NCI-H2171 (cell line): ENCODE measurements at places on chromosomes 7 and 10.
A peak's percentile ranks its signal among the peaks of the same experiment; 100 is the strongest.

- no peak for DNase-seq
Measured at GRCh38 chr7:151237244-151238189, 5.2 kb downstream of the CHPF2 start.

DNA sequence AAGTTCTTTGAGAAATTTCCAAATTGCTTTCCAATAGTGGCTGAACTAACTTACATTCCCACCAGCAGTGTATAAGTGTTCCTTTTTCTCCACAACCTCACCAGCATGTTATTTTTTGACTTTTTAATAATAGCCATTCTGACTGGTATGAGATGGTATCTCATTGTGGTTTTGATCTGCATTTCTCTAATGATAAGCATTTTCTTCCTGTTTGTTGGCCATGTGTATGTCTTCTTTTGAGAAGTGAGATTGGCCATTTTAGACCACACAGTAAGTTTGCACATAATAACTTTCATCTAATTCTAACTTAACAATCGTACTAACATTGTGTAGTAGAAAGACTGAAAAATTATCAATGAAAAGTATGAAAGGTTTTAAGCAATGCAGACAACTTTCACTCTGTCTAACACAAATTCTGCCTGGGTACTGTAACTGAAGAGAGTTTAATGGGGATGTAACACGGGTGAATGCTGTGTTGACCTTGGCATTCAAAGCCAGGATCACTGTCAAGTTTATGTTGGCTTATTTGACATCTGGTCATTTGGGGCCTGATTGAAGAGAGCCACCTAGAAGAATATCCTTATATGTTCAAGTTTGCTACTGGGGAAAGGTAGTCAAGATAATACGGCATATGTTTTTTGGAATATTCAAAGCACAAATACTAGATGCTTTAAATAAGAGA, 50.4 kb downstream of the FAM171A1 start:
- DNase-seq, result no peak

GRCh38 chr10:88316292-88316861, 266.7 kb downstream of the RNLS start:
- DNase-seq, result no peak

- no peak for DNase-seq
Measured at GRCh38 chr10:117980216-117980615, 66.5 kb downstream of the RAB11FIP2 start.

GRCh38 chr10:16030562-16030961, 170.3 kb upstream of the MINDY3 start:
- DNase-seq, result no peak

DNA sequence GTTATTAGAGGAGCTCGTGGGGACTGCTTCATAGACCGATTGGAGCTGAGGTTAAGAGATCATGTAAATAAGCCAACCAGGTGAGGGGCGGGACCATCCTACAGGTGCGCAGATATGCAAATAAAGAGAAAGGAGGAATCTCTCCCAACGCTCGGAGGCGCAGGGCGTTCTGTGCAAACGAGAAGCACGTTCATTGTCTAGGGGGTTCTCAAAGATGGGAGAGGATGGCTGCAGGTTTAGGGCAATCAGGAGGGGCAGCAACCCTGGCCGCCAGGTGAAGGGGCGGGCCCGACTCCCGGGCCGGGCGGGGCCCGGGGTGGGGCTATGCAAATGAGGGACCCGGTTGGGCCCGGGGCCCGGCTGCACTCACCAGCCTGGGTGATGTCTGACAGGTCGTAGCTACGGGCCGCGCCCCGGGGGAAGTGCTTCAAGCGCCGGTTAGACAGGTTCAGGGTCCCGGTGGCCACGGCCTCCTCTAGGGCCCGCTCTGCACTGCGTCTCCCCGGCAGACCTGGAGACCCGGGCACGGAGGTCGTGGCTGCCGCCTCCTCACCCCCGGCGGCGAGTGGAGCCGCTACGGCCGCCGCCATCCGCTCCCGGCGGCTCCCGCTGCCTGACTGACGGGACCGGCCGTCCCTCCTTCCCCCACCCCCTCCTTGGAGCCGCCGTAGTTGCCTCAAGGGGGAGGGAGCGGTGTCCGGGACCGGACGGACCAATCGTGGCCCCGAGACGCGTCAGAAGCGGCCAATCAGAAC, at the start of gene LRCH4:
TSS of gene LRCH4 (minus strand) at position 619 of the 755 bp plus-strand sequence. CDS start at position 590, 29 bp downstream.
- DNase-seq, result peak; percentile 47

GRCh38 chr10:119780879-119781480, 55.1 kb downstream of the INPP5F start:
- no peak for DNase-seq

- no peak for DNase-seq
Measured at GRCh38 chr10:67049988-67050387, 124.2 kb downstream of the LRRTM3 start.

- DNase-seq, result no peak
Measured at GRCh38 chr10:88080213-88080612, 216.8 kb downstream of the PTEN start.

- peak; percentile 9 for DNase-seq
Measured at GRCh38 chr10:12839941-12840611, 161.4 kb downstream of the CCDC3 start.

DNA sequence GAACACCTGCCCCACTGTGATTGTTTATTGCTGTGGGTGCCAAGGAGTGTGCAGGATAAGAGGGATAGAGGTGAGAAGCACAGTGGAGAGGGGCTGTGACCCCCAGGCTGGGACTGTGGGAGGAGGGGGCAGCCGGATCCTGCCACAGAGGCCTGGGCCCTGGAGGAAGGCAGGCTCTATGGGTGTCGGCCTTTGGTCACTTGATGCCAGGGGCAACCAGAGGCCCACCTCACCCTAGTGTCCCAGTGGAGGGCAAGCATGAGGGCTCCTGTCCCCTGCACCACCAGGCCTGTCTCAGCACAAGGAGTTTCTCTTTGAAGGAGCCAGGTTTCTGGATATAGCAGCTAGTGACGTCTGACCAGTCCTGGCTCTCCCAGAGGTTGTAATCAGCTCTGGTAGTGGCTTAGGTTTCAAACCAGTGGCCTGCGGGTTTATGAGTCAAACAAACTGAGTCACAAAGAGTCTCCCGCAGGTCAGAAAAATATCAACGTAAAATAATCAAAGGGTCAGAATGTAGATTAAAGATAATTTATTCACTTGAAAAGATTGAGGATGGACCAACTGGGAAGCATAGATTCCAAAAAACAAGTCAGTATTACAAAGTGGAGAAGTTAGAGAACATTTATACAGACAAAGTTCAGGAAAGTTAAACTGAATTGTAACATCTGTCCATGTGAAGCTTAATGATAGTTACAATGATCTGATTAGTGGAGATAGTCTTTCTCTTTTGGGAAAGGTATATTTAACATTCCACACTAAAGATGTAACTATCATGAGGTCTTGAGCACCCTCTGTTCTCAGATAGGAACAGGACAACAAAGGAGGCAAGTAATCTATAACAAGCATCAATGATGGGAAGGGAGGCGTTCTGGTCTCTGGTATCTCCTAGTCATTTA, 37.2 kb upstream of the ZNF488 start:
- no peak for DNase-seq

DNA sequence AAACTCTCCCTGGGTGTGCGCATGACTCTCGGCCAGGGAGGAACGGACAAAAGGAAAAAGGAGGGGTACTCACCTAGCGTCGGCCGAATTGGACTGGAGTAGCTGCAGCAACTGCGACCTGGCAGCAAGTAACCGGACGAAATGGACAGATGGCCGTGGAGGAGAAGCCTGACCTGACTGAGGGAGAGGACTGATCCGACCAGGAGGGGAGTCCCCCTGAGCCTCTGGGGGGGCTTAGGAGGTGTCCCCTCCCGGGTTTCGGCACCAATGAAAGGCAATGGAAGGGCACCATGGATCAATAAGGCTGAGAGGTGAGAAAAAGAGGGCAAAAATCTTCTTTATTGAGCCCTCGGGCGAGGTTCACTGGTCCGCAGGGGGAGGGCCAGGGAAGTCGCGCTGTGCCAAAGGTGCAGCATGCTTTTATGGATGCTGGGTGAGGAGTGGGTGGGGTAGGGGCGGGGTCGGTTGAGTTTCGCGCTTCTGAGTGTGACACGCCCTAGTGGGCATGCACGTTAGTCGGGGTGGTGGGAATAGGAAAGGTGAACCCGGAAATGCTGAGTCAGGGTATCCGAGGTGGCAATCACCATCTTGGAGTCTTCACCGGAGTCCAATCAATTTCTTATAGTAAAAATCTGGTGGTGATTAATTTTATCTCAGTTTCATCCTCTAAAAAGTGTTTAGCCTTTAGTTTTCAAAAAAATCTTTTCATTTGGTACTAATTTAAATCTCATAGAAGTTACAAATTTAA, 638.5 kb upstream of the DPP6 start:
- DNase-seq, result no peak

- DNase-seq, result no peak
Measured at GRCh38 chr7:93148144-93148543, at the start of gene SAMD9L. Gene SAMD9L (minus strand): TSS chr7:93148385. CDS start chr7:93135971, 12,414 bp downstream.

- DNase-seq, result no peak
Measured at GRCh38 chr10:66586073-66586472, 339.8 kb upstream of the LRRTM3 start.

DNA sequence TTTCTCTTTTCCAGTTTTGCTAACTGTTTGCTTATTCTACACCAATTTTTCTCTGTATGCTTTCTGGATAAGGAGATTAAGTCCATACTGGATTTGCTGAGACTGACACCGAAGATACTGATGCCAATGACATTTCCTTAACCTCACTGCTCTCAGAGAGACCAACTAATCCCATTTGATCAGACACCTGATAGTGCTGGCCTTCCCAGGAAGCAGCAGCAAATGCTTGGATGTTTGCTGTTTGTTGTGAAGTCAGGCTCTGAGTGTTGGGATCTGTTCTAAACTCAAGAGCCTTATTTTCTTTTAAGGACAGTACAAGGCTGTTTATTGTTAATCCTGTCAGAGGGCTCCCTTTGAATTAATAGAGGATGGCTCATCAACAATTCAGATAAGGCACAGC, 143.3 kb downstream of the ANK3 start:
- no peak for DNase-seq

DNA sequence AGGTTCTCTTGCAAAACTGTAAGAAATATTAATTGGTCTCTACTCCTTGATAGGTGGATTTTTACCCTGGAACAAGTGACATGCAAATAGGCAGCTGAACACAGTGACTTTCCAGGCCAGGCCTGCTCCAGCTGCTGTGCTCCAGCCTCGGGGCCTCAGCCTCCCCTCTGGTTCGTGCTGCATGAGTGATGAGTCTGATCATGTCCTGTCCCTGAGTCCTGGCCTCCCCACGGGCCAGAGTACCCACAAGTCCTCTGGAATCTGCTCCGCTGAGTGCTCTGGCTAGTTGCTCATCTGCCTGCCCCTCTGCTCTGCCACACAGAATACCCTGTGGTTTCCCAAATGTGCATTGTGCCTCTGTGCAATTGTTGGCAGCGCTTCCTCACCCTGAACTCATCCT, 80.1 kb upstream of the PDZD8 start:
- no peak for DNase-seq

DNA sequence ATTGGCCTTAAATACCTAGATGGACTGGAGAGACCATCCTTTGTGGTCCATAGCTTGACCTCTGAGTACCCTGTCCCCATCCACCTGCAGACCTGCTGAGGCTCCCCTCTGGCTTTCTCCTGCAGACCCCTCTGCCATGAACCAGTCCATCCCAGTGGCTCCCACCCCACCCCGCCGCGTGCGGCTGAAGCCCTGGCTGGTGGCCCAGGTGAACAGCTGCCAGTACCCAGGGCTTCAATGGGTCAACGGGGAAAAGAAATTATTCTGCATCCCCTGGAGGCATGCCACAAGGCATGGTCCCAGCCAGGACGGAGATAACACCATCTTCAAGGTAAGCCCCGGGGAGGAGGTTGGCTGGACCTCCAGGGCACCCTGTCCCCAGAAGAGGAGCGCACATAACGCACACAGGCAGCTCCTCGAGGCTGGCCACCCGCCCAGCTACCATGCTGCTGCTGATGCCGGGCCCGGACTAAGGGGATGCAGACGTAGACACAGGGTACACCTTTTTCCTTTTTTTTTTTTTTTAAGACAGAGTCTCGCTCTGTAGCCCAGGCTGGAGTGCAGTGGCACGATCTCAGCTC, 4.3 kb downstream of the IRF5 start:
- DNase-seq, result no peak

- DNase-seq, result no peak
Measured at GRCh38 chr10:31678139-31678536, 250.5 kb downstream of the ARHGAP12 start.

DNA sequence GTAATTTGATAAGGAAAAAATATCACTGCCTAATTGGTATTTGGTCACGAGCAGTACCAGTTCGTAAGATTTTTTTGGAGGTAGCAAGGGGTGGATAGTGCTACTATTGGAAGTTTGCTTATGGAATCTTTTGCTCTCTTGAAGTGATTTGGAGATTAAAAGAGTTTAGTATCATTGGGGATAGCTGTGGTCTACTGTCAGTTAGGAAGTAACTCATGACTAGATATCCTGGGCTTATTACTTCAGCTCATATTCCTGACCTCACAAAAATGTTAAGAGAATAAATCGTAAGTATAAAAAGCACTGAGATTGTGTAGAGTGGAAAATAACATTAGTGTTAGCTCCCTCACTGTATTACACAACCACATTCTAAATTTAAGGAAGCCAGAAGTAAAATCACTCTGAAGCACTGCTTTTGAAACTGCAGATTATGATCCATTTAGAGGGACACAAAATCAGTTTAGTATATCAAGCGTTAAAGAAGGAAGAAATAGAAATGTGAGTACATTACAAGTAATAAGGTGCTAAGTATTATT, 22.6 kb downstream of the SGPL1 start:
- no peak for DNase-seq

GRCh38 chr10:126497672-126498071, 109.4 kb upstream of the ADAM12 start:
- DNase-seq, result no peak

- no peak for DNase-seq
Measured at GRCh38 chr7:94378356-94378755, 16.3 kb upstream of the COL1A2 start.

- no peak for DNase-seq
Measured at GRCh38 chr10:21702633-21703111, 168.6 kb downstream of the MLLT10 start.

DNA sequence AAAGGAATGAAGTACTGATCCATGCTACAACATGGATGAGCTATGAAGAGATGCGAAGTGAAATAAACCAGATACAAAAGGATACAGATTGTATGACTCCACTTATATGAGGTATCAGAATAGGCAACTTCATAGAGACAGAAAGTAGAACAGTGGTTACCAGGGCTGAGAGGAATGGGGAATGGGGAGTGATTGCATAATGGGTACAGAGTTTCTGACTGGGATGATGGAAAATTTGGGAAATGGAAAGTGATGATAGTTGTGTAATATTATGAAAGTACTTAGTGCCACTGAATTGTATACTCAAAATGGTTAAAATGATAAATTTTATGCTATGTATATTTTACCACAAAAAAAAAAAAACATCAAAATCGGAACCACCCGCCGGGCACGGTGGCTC, 3.9 kb downstream of the ATXN7L1 start:
- no peak for DNase-seq

GRCh38 chr10:80196270-80196949, 8.9 kb downstream of the ANXA11 start:
- DNase-seq, result no peak

GRCh38 chr7:104530251-104530650, 201.8 kb downstream of the LHFPL3 start:
- no peak for DNase-seq

GRCh38 chr7:88005191-88005590, 71.1 kb downstream of the ADAM22 start:
- no peak for DNase-seq

GRCh38 chr7:142808802-142809583, 38.2 kb downstream of the PRSS2 start:
- DNase-seq, result no peak
